ENCODE measurements at places on chromosomes 11 and 22.

GRCh38 chr11:114192841-114193389, 103.3 kb upstream of the NNMT start:
- no peak for DNase-seq

DNA sequence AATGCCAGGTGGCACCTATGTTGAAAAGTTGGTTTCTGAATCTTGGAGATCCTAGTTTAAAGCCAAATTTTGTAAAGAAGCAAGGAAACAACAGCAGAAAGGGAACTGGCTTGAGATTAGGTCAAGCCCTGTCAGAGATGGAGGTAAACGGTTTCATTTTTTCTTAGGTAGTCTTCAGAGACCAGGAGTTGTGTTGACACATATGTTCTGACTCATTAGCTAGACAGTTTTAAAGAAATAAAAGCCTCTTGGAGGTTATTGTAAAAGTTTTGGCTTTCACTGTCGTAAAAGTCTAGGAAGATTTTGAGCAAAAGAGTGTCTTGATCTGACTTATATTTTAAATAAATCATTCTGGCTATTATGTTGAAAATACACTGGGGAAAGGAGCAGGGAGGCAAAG, 151.5 kb upstream of the CTSC start:
- no peak for DNase-seq

DNA sequence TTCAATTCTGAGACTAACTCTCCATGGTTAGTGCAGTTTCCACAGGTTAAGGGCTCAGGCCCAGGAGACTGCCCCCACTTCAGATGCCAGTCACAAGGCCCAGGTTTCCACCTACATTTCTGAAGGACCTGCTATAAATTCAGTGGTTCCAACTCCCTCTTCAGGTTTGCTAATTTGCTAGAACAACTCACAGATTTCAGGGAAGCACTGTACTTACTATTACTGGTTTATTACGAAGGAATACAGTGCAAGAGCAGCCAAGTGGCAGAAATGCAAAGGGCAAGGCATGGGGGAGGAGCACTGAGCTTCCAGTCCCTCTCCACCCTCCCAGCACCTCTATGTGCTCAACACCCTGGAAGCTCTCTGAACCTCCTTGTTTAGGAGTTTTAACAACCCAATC, 39.3 kb upstream of the SPON1 start:
- DNase-seq = no peak

- DNase-seq = no peak
These were observed 552.9 kb downstream of the NTM start for GRCh38 chr11:131923309-131923708.

- DNase-seq = peak; percentile 39
These were observed 965.2 kb downstream of the TBC1D22A start for GRCh38 chr22:47727641-47728040.

Data from ELF-1 (cell line).